ENCODE measurements at places on chromosomes 7 and 10.

GRCh38 chr10:96446966-96447596 is 66.6 kb downstream of the TLL2 start:
- no peak for DNase-seq

- no peak for DNase-seq
These were observed 2.4 kb downstream of the PURB start for GRCh38 chr7:44882899-44883298.

DNA sequence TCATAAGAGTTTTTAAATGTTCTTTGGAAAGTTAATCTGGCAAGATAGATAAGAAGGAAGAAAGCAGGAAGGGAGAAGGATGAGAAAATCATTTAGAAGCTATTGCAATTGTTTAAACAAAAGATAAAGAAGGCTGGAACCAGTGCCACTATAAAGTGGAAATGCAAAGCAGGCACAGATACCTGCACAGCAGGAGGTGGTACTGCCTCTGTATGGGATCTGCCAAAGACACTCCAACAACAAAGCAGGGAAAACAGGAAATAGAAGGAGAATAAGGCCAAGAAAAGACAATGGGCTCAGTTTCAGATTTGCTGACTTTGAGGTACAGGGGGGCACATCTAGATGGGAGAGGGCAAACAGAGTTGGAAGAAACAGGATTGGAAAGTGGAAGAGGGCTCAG is 138.6 kb downstream of the PPP1R17 start:
- DNase-seq = no peak

GRCh38 chr10:120422457-120422856 is 34.6 kb upstream of the PLPP4 start:
- no peak for DNase-seq

DNA sequence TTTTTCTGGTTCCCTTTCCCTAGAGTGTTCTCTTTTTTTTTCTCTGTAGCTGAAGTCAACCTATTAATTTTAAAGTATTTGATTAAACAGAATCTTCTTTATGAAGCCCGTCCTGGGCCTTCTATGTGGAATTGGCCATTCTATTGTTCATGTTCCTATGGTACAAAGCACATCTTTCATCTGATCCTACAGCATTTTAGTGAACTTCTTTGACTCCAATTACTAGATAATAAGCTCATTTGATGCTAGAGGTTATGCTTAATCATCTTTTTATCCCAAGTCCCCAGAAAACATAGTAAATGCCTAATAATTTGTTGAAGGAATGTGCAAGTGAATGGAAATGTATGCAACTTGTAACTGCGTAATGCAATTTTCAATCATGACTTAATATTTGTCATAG is 472.0 kb upstream of the KLF6 start:
- DNase-seq = no peak

GRCh38 chr7:5423306-5423975 is at the start of gene TNRC18:
TSS of gene TNRC18 (minus strand) at chr7:5423834. CDS start at chr7:5421246, 2,588 bp downstream.
- DNase-seq = no peak

DNA sequence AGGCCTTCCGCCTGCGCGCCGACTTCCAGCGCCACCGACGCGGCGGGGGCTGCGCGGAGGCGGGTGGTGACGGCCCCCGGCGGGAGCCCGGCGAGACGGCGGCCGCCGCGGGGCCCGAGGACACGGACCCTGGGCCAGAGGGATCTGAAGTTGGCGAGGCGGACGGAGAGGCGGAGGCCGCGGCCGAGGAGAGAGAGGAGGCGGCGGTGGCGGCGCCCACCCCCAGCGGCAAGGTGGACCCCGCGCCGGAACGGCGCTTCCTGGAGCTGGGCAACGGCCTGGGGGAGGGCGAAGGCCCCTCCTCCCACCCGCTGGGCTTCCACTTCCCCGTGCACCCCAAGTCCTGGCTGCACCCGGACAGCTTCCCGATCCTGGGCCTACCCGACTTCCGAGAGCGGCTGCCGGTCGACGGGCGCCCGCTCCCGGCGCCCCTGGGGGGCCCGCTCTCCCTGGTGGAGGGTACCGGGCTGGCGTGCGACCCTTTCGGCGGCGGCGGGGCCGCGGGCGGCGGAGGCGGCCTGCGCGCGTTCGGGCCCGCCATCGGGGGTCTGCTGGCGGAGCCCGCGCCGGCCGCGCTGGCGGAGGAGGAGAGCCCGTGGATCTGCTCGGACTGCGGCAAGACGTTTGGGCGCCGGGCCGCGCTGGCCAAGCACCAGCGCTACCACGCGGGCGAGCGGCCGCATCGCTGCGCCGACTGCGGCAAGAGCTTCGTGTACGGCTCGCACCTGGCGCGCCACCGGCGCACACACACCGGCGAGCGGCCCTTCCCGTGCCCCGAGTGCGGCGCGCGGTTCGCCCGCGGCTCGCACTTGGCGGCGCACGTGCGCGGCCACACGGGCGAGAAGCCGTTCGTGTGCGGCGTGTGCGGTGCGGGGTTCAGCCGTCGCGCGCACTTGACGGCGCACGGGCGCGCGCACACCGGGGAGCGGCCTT is 16.2 kb downstream of the ZNF316 start:
- DNase-seq = no peak

DNA sequence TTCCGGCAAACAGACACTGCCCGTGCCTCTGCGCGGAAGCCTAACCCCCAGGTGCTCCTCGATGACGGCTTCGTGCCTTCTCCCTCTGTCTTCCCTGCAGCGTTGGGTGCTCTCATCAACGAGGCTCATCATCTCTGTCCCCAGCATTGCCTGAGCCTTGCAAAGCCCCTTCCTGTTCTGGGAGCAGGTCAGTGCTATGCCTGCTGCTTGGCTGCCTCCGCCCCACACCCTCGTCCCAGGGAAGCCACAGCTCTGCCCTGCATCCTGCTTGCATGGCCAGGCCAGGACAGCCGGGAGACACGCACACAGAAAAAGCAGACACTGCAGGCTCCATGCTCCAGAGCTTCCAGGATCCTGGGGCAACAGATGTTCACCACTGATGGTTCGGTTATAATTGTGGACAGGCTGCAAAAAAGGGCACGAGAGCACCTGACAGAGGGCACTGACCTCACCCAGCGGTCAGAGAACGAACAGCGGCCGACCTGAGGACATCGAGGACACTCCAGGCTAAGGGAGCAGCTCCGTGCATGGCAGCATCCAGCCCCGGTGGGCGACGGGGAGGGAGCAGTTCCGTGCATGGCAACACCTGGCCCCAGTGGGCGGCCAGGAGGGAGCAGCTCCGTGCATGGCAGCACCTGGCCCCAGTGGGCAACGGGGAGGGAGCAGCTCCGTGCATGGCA is 265.5 kb downstream of the PTPRN2 start:
- DNase-seq = no peak

GRCh38 chr7:128407751-128408708 is 1.8 kb downstream of the IMPDH1 start:
- no peak for DNase-seq

DNA sequence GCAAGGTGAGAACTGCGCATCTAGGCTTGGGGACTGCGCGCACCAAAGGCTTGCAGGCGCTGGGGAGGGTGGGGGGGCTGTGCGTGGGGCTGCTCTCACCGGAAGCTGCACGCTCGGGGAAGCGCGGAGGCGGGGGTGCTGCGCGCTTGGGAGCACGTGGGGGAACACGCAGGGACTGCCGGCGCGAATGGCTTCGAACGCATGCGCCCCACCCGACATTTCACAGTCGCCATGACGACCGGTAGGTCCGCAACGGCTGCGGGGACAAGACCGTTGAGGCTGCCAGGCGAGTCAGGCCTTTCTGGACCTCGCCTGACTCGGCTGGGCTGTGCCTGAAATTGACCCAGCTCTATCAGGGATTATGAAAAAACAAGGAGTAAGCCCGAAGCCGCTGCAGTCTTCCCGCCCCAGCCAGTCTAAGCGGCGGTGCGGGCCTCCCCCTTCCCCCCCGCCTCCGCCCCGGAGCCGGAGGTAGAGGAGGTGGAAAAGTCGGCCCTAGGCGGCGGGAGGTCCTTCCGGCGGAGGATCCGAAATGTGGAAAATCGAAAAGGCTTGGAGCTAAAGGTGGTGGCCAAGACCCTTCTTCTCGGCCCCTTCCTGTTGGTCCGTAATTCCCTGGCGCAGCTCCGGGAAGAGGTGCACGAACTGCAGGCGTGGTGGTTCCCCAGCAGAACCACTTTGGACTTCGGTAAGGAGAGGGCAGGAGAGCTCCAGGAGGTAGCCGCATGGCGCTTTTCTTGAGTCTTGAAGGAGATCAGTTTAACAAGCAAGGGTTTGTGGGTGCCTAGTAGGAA is 34.9 kb upstream of the STEAP1 start:
- no peak for DNase-seq

GRCh38 chr7:75888464-75889222 is 9.8 kb downstream of the RHBDD2 start:
- DNase-seq = no peak

GRCh38 chr7:150404805-150405583 is 25.9 kb downstream of the ZNF775 start:
- peak; percentile 78 for DNase-seq

DNA sequence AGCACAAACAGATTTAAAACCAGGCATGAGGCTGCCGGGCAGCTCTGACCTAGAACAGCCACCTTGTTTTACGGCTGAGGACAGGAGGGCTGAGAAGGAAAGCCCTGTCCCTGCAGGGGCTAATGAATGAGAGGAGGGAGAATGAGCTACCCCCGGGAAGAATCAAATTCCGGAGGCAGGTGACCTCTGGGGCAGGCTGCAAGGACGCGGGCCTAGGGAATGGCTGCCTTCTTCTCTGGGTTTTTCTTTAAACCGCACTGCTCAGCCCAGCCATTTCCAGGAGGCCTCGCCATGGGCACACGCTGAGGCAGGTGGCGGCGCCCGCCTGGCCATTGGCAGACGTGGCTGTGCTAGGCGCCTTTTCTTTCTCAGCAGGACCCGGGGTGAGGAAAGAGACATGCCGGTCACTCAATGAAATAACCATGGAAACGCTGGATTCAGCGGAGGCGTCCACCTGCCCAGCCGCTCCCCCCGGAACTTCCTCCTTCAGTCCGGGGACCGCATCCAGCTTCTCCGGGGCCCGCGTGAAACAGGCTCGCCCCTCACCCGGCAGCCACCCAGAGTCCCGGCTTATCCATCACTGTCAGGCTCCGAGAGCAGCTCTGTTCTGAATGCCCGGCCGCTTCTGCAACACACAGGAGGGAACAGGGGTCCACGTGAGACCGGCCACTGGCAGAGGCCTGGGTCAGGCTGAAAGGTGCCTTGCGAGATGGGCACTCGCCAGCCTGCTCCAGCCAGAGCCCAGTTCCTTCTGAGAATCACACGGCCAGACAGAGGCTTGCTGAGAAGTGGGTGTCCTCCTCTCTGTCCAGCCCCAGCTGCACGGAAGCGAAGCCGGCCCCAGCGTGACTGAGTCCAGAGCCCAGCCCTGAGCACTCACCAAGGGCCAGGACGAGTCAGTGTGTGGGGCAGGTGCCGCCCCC is 82.1 kb downstream of the PDGFA start:
- DNase-seq = no peak

DNA sequence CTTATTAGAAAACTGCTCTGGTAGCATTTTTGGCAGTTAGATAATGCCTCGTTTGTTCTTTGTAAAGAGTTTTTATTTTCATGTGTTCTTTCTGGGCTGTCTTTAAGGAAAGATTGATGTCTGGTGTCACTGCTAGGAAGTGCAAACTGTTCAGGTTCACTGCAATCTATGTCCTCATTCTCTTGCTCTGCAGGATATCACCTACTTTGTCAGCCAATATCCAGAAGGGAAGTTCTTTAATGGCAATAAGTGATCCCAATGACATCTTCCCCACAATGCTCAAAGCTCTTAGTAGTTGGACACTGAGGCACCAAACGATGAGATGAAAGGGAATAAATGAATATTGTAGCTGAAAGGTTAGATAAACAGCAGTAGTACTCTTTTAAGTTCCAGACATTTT is 115.1 kb downstream of the AGMO start:
- DNase-seq = no peak

- DNase-seq = peak; percentile 7
These were observed 553 bp downstream of the VDAC2 start for GRCh38 chr10:75211007-75211691.

- no peak for DNase-seq
These were observed 229.4 kb upstream of the MYO3A start for GRCh38 chr10:25704622-25705021.

GRCh38 chr10:77889277-77889903 is 37.2 kb downstream of the DLG5 start:
- DNase-seq = no peak

- no peak for DNase-seq
These were observed 220.1 kb downstream of the PPP1R3A start for GRCh38 chr7:113698556-113699220.

- no peak for DNase-seq
These were observed 534.5 kb downstream of the TNS3 start for GRCh38 chr7:47047384-47047783.

DNA sequence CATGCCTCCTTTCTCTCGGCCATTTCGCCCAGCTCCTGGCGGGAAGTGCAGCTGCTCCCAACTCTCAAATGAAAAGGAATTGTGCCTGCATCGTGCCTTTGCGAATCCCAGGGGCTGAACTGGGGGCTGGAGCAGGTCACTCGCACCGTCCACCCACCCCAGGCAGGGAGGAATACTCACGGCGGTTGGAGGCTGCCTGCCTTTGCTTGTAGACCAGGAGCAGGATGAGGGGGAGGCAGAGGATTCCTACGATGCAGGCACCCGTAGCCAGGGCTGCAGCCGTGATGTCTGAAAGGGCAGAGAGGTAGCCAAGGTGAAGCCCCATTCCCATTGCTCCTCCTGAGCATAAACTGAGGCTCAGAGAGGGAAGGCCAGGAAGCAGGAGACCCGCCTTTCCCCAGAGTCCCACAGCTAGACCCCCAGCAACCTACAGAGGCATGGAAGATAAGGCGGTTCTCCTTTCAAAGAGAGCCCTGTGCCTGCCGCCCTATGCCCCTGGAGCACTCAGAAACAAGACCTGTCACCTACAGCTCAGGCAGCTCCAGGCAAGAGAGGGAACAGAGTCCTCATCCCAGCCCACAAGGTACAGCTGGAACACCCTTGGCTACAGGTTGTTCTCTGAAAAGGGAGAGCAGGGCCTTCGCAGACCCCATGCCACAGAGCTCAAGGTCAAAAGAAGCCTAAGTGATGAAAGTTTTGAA is 18.0 kb downstream of the VSIR start:
- DNase-seq = no peak

- peak; percentile 17 for DNase-seq
These were observed 170.0 kb downstream of the PRKCQ start for GRCh38 chr10:6409971-6410643.

DNA sequence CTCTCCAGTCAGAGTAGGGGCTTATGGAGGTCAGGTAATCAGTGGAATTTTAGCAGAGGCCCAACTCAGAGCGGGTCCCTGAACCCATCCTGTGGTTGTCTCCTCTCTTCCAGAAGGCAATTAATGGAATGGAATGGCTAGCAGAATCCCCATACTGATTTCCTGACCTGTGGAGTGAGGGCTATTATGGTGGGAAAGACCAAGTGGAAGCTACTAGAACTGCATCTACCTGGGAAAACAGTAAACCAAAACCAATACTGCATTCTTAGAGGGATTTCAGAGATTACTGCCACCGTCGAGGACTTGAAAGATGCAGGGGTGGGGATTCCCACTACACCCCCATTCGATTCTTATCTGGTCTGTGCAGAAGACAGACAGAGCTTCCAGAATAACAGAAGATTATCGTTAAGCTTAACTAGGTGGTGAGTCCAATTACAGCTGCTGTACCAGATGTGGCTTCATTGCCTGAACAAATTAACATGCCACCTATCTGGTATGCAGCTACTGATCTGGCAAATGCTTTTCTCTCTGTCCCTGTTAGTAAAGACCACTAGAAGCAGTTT is 73.2 kb downstream of the LMBR1 start:
- DNase-seq = no peak
